ENCODE measurements at places on chromosomes 7 and 10. TPM values are rescaled to one million over a fixed set of nuclear protein-coding genes. Genes with fewer than 3 reads are reported as not detected.

ADARB2 gene
- total RNA-seq = under 0.01 TPM

PLXDC2 gene
- total RNA-seq = 3.4 TPM

RPP38 gene
- total RNA-seq = 19.0 TPM

CLCN1 gene
- total RNA-seq = not detected

NPSR1 gene
- total RNA-seq = not detected

ZP3 gene
- 43.9 TPM for total RNA-seq
